CD4-positive, alpha-beta T cell treated with Interleukin-2 at 100 ng/mL for 4 hours (primary cell): ENCODE measurements at places on chromosomes 4 and X.

- DNase-seq, result no peak
These were observed 42.0 kb upstream of the MTMR8 start for GRCh38 chrX:64437218-64437617.

GRCh38 chr4:168496834-168497233 is at the start of gene PALLD:
TSS of gene PALLD (plus strand) at chr4:168497052.
- DNase-seq, result no peak

DNA sequence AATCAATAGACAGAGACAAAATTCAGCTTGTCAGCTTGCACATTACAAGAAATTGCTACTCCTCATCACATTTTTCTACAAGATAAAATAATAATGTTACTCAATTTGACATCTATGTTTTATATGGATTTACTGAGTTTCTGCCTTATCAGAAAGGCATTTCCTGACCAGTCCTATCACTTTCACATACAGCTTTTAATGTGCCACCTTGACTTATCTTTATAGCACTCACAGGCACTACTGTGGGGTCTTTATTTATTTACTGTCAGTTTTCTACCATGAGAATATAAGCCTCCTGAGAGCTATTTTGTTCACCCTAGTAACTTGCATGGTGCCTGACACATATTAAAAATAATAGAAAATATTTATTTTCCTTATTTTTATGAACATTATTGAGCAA is 6.0 kb downstream of the NDST4 start:
- DNase-seq, result no peak

DNA sequence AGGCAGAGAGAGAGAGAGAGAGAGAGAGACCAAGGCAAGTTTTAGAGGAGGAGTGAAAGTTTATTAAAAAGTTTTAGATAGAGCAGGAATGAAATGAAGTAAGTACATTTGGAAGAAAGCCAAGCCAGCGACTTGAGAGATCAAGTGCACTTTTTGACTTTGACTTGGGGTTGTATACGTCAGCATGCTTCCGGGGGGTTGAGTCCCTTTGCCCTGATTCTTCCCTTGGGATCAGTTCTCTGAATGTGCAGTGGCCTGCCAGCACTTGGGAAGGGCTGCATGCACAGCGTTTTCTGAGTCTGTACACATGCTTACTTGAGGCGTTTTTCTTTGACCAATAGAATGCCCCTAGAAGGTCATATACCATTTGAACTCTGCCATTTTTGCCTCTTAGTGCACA is 400.5 kb downstream of the PDGFC start:
- no peak for DNase-seq
